Left lobe of liver (tissue), 2 donors: ENCODE measurements at places on chromosomes 3 and 15.

- no peak for DNase-seq
These were observed 11.8 kb downstream of the GP5 start for GRCh38 chr3:194387276-194387675.

GRCh38 chr3:175325440-175325839 lies 466.3 kb downstream of the NAALADL2 start:
- no peak for DNase-seq

GRCh38 chr15:62896380-62896866 lies 146.1 kb upstream of the TPM1 start:
- no peak for DNase-seq

GRCh38 chr3:85387913-85388505 lies 429.2 kb downstream of the CADM2 start:
- no peak for DNase-seq

DNA sequence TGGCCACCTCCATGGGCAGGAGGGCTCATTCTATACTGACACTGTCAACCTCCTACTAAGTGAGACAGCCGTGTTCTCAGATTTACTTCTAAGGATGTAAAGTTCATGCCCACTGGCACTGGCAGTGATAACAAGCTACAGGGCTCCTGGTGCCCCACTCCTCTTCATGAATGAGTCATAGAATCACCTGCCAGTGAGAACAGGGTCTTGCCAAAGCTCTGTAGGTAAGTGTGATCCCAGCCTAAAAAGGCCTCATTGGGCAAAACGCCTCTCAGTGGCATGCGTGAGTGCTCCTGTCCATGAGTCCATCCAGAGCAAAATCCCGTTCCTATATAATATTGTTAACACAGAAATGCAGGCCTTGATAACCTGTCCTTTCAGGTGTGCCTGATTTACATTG lies 17.4 kb downstream of the PXYLP1 start:
- DNase-seq: no peak

DNA sequence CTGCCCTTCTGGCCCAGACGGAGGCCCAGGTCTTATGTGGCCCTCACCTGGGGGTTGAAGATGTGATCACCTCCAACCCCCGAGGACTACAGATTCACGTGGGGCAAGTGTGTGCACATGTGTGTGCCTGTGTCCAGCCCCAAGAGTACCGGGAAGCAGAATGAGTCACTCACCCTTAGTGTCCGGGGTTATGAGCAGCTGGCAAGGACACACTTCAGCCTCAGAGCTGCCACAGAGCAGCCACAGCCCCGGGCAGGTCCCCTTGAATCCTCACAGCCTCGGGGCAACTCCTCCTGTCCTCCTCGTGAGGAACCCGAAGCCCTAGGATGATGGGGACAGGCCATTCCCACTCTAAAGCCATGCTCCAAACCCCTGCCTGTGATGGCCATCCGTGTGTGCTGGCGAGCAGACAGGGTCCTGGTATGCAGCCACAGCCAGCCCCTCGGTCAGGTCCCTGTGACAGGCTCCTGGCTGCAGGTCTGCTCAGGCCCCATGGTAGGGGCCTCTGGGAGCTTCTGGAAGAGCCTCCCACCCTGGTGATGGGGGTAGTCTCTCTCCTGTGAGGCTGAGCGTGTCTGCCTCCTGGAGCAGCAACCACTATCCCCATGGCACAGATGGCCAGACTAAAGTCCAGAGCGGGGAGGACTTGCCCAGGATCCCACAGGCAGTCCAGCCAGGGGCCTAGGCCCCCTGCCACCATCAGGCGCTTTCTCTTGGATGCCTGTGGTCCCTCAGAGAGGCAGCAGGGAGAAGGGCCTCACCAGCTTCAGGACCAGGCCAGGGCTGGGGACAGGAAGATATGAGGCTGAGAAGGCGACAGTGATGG lies 852 bp downstream of the STAB1 start:
- no peak for DNase-seq

- peak; percentile 73 for DNase-seq
These were observed 58.3 kb downstream of the LRIG1 start for GRCh38 chr3:66442254-66443117.

DNA sequence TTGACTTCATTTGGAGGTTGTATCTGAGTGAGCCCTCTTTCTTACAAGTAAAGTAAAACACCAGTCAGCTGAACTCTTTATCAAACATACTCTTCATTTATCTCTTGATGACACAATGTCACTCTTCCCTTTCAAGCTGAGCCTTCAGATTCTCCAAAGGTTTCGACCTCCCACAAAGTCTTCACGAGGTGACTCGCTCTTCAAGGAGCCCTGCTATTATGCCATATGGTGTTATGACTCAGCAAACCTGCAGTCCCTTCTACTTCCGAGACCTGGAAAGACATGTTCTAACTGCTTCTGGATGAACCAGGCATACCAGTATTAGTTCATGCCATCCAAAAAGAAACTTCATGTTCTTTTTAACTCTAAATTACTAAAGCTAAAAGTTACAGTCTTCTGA lies 23.1 kb downstream of the AADAC start:
- no peak for DNase-seq

DNA sequence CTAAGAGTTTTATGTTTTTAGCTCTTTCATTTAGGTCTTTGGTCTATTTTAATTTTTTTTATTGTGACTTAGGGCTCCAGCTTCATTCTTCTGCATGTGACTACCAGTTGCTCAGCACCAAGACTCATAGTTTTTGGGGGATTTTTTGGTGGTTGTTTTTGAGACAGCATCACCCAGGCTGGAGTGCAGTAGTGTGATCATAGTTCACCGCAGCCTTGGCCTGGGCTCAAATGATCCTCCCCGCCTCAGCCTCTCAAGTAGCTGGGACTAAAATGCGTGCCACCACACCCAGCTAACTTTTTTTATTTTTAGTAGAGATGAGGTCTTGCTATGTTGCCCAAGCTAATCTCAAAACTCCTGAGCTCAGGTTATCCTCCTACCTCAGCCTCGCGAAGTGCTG lies 19.4 kb downstream of the CDV3 start:
- DNase-seq: no peak
